Astrocyte (in vitro differentiated cells and primary cell): ENCODE measurements at places on chromosomes 5 and 9. TPM values are rescaled to one million over a fixed set of nuclear protein-coding genes. Genes with fewer than 3 reads are reported as not detected.

- peaks cover 9% of the 10 kb centered on the region for H3K27me3 ChIP-seq
- no peak for DNase-seq
These were observed 18.1 kb upstream of the SMAD5 start for GRCh38 chr5:136114414-136115125.

DNA sequence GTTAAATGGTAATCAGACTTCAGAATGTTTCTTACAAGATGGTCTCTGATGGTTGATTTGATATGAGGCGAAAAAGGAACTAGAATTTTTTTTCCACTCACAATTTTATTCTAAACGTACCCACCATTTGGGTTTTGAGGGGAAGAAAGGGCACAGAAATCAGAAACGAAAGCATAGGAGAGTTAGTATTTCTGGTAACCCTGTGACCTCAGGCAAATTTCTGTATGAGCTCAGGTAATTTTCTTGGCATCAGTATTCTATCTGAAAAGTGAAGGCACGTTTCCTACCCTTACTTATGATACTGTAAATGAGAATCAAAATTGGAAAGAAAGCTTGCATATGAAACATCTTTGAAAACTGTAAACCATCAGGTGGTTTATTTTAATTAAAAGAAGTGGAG, 26.5 kb downstream of the TMEFF1 start:
- H3K4me1 ChIP-seq: no peaks in the 10 kb centered on the region
- DNase-seq: no peak
- no peak overlapping the region for H3K4me3 ChIP-seq

GRCh38 chr9:38226491-38226951, 157.5 kb upstream of the SHB start:
- DNase-seq: no peak
- H3K27ac ChIP-seq: no peak overlapping the region
- H3K36me3 ChIP-seq: no peaks in the 10 kb centered on the region
- H3K4me1 ChIP-seq: peaks cover 12% of the 10 kb centered on the region
- H3K27me3 ChIP-seq: peaks cover 21% of the 10 kb centered on the region

DNA sequence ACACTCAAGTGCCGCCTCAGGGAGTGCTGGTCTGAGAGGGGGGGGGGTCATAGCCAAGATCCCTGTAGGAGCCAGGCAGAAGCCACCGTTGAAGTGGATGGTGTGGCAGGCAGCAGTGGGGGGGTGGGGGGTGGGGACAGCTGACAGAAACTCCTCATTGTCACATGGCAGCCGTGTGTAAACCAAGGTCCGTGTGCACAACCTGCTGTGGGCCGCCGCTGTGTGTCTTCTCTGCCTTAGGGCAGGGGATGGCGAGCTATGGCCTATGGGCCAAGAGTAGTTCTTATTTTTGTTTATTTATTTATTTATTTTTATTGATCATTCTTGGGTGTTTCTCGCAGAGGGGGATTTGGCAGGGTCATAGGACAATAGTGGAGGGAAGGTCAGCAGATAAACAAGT, 13.4 kb downstream of the SQSTM1 start:
- no peaks in the 10 kb centered on the region for H3K27me3 ChIP-seq
- no peaks in the 10 kb centered on the region for H3K4me1 ChIP-seq
- no peak overlapping the region for H3K4me3 ChIP-seq
- no peak for DNase-seq
- H3K36me3 ChIP-seq: peaks cover 53% of the 10 kb centered on the region

GRCh38 chr9:113520109-113520642, 56.6 kb downstream of the RGS3 start:
- H3K27me3 ChIP-seq: no peaks in the 10 kb centered on the region
- no peaks in the 10 kb centered on the region for H3K36me3 ChIP-seq
- H3K4me1 ChIP-seq: peaks cover 31% of the 10 kb centered on the region
- peak; percentile 46 for DNase-seq

Gene SPINK1
- not detected in 2 replicates for total RNA-seq

Gene GFPT2
- total RNA-seq: 14.6 and 19.0 TPM in 2 replicates

Gene ARL10
- 13.2 and 14.3 TPM in 2 replicates for total RNA-seq
